ENCODE measurements at places on chromosomes 4 and X. TPM values are rescaled to one million over a fixed set of nuclear protein-coding genes. Genes with fewer than 3 reads are reported as not detected.

GRCh38 chr4:116636917-116637316 is 448.5 kb downstream of the TRAM1L1 start:
- no peak overlapping the region for H3K4me3 ChIP-seq
- peaks cover 15% of the 10 kb centered on the region for H3K27me3 ChIP-seq
- H3K4me1 ChIP-seq, result peaks cover 6% of the 10 kb centered on the region
- DNase-seq, result no peak
- no peaks in the 10 kb centered on the region for H3K36me3 ChIP-seq

DNA sequence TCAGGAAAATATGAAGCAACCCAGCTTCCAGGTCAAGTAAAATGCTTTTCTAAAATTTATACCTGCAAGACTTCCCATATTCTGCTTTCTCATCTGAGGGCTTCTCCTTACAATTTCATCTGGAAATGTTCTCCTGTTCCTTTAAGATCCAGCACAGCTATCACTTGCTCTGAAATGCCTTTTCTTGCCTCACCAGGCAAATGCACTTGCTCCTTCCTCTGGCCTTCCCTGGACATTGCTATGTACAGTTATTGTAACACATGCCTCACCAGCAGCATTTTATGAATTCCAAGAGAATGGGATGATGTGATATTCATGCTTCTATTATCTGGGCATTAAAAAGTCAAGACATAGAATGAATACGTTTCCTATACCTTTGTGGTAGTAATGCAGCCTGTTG is 842.1 kb upstream of the INTU start:
- no peaks in the 10 kb centered on the region for H3K36me3 ChIP-seq
- no peaks in the 10 kb centered on the region for H3K27me3 ChIP-seq
- peaks cover 3% of the 10 kb centered on the region for H3K4me1 ChIP-seq
- H3K4me3 ChIP-seq, result no peak overlapping the region
- DNase-seq, result no peak

DNA sequence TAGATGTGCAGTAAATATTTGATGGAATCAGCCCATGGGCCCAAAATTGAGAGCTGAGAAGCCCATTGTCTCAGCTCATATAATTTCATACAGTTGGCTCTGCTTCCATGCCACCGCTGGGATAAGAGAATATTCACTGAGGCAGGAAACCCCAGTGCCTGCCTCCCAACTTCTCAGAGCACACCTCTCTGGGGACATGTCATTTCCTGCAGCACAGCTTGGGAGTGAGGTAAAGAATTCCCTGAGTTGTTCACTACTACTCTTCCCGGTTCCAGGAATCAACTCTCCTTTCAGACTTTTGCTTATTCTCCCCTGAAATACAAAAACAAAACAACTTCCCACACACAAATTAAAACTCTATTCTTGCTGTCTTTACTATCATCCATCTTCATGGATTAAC is 389.3 kb downstream of the MAPK10 start:
- no peaks in the 10 kb centered on the region for H3K36me3 ChIP-seq
- no peak overlapping the region for H3K4me3 ChIP-seq
- no peak for DNase-seq
- H3K4me1 ChIP-seq, result peaks cover 46% of the 10 kb centered on the region
- H3K27ac ChIP-seq, result no peak overlapping the region
- no peaks in the 10 kb centered on the region for H3K27me3 ChIP-seq

DNA sequence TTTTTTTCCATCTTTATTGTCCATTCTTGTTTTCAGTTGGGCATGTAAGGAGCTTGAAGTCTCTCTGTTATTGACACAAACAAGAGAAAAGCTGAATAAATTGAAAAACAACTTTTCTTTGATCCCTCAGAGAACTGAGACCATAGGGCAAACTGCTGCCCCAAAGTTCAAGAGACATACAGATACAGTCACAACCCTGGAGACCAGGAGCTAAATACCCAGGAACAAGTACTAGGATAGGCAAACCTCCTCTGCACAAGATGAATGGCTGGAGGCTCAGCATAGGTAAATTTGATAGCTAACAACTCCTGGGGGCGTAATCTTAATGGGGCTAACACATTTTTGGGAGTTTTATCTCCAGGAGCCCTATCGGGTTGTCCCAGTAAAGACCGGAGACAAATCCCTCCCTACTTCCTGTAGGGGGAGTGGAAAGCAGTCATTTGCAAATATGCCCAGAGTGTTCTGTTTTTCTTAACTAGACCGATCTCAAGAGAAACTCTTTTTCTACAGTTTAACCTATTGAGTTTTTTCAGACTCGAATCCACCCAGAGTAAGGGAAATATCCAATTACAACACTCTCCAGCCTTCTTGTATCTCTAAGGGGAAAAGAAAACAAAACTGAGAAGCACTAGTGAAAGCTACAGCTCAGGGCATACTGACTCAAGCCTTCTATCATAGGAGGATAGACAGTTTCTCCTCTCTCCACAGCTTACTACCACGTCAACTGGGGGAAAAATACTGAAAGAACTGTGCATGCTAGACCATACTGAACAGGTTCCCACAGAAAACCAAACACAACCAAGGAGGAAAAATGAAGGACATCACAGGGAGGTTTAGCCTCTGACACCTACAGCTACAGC is 23.1 kb downstream of the MAGEA8 start:
- no peaks in the 10 kb centered on the region for H3K27me3 ChIP-seq
- peak overlapping the region; percentile 62 for H3K27ac ChIP-seq
- H3K4me3 ChIP-seq, result peak overlapping the region; percentile 57

DNA sequence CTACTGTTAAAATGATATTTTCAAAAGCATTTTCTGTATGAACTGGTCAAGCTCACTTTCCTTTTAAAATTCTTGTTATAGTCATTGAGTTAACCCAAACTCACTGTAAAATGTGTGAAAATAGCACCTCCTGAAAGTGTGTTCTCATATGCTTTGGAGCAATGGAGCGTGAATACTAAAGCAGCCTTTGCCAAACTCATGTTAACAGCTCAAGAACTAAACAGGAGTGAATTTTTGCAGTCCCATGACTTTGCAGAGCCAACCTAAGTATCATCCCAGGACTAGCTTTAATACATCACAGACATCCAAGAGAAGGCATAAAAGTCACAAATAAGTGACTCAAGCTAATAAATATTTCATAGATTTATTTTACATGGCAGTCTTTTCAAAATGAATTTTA is 2.3 kb downstream of the AMMECR1 start:
- DNase-seq, result no peak
- H3K4me1 ChIP-seq, result peaks cover 43% of the 10 kb centered on the region
- H3K36me3 ChIP-seq, result no peaks in the 10 kb centered on the region
- no peak overlapping the region for H3K27ac ChIP-seq
- no peaks in the 10 kb centered on the region for H3K27me3 ChIP-seq
- H3K4me3 ChIP-seq, result peak overlapping the region; percentile 87

Gene DDX60
- 7.1 TPM for total RNA-seq

Gene PCDH7
- 72.3 TPM for total RNA-seq

Gene PTPN13
- total RNA-seq, result 38.0 TPM
